ENCODE measurements at places on chromosomes 6 and 20.

GRCh38 chr6:73123632-73124329 lies 101.5 kb downstream of the KHDC1L start:
- no peak for DNase-seq

DNA sequence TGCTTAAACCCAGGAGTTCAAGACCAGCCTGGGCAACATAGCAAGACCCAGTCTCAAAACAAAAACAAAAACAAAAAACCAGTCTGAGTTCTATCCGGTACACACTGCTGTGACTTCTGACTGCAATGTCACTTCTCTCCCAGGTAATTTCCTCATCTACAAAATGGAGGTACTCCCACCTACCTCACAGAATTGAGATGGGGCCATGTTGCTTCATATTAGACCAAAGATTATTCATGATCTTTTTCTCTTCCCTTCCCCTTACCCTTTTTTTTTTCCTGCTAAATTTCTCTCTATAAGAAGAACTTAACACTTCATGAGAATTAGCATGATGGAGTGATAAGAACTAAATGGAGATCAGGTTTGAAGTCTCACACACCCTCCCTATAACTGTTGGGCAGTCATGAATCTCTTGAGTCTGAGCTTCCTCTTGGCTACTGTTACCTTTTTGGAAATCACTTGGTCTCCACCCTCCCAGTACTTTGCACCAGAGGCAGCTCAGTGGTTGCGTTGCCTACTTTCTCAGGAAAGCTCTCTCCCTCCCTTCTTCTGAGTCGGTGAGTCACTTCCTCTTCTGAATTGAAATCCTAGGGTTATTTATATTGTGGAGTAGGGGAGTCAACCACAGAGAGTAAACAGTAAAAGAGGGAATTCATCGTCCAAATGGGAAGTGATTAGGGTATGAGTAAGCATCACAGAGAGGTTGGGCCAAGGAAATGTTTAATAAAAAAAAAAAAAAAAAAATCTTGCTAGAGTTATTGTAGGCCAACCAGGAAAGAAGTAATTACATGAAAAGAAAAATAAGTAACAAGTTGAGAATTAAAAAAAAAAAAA lies 59.9 kb upstream of the MAP7 start:
- DNase-seq: no peak

DNA sequence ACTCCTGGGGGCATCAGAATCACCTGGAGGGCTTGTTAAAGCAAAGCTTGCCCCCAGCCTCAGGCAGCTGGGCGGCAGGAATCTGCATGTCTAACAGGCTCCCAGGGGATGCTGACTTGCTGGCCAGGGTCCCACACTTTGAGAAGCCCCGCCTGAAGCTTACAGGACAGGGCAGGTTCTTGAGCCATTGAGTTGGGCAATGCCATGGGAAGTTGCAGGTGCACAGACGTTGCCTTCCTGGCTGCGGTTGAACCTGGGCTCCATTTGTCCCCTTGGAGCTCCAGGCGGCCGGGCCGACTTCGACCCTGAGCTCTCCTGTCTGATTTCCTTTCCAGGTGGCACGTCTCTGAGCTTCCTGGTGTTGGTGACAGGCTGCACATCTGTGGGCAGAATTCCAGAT lies 46.8 kb downstream of the SYNJ2 start:
- DNase-seq: no peak

GRCh38 chr20:19835533-19836222 lies 77.6 kb downstream of the RIN2 start:
- no peak for DNase-seq

GRCh38 chr6:52352239-52353018 lies 9.5 kb upstream of the PAQR8 start:
- DNase-seq: no peak

- DNase-seq: no peak
Measured at GRCh38 chr6:137102050-137102848, 57.5 kb upstream of the IL20RA start.

GRCh38 chr6:137316626-137317025 lies 97.4 kb upstream of the IFNGR1 start:
- no peak for DNase-seq

- no peak for DNase-seq
Measured at GRCh38 chr6:40900791-40901190, 138.2 kb downstream of the UNC5CL start.

DNA sequence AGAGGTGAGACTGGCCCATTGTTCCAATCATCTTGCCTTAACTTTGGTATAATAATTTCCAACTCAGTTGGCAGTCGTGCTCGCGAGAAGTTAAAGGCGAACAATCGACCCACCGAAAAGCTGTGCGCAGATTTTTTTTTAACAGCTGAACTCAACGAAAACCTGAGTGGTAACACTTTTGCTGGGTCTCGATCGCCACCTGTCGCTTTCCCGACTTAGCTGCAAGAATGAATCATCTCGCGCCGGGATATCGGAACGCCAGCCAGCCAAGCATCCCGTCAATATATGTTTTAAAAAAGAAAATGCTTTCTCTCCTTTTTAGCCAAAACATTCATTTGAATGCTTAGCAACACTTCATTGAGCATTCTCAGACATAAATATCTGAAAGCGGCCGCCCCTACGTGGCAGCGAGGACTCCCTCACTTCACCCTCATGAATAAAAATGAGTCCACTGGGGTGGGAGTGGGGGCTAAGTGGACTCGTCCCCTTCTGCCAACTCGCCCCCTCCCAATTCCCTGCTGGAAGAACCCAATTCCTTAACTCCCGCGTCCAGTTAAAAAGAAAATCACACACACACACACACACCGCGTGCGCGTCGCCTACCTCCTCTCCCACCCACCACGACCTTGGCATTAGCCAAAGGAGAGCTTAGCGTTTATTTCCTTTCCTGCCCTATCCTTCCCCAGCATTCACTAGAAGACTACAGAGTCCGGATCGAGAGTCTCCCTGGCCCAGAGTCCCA lies 1.5 kb downstream of the COL12A1 start:
- no peak for DNase-seq

GRCh38 chr6:28336284-28337120 lies 554 bp upstream of the ZSCAN31 start:
- no peak for DNase-seq

GRCh38 chr6:149052350-149053106 lies 265.0 kb upstream of the TAB2 start:
- DNase-seq: no peak

DNA sequence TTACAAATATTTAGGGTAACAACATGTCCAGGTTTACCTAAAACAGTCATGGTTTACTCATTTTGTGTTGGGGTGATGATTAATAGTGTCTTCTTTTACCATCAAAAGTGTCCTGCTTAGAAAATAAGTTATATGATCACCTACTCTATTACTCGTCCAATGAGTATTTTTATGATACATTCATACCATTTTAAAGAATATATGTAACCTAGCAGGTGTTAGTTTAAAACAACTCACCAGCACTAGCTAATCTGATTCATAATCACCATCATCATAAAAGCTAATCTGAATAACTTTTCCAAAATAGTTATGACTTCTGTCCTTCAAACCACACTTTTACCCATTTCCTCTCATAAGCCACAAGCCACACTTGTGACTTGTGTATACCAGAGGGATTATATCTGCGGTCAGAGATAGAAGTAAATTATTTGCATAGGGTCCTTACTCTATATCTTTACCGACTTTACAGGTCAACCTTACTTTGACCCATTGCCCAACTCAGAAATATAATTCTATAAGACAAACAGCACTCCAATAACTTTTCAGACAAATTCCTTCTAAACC lies 33.3 kb upstream of the NRN1 start:
- DNase-seq: no peak

GRCh38 chr6:14799928-14800327 lies 445.9 kb upstream of the JARID2 start:
- DNase-seq: no peak

DNA sequence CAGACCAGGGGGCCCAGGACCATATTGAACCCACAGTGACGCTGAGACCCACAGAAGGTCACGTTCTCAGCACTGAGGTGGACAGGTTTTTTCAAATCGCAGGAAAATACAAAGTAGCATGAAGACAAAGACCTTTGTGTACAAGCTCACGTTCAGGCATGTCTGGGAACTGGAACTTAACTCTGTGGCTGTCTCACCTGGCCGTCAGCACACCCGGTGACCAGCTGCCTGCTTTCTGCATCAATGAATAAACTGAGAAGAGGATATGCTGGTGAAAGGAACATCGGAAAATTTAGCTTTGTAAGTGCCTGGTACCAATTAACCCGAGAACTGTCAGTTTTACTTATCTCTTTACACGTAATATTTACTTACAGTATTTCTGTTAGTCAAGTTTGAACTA lies 36.5 kb downstream of the WDR27 start:
- DNase-seq: no peak

DNA sequence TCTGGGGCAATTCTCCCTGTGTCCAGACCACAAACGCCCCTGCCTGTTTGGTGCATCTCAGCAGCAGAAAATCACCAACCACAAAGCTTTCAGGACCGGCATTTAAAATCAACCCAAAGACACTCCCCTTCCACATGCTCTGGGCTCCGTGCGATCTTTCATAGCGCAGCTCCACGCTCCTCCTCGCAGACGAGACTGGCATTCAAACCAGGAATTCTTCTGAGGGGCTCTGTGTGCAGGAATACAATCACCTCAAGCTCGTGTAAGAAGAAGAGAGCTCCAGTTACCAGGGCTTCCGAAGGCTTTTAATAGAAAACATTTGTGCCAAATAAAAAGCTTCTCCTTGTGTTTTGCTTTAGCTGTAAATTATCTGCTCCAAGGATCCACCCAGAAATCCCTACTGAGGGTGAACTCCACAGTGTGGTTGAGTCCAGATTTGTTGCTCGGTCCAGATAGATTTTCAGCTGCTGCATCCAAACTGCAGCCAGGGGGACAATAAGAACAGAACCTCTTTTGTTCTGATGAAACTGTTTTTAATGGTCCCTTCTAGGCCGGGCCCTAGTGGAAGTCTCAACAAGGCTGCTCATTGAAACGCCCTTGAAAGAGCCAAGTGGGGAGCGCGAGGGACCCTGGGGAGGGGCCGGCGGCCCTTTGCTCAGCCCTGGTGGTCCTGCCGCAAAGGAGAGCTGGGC lies 16.4 kb upstream of the BMP7 start:
- no peak for DNase-seq

GRCh38 chr6:152534541-152534940 lies 102.6 kb downstream of the SYNE1 start:
- no peak for DNase-seq

DNA sequence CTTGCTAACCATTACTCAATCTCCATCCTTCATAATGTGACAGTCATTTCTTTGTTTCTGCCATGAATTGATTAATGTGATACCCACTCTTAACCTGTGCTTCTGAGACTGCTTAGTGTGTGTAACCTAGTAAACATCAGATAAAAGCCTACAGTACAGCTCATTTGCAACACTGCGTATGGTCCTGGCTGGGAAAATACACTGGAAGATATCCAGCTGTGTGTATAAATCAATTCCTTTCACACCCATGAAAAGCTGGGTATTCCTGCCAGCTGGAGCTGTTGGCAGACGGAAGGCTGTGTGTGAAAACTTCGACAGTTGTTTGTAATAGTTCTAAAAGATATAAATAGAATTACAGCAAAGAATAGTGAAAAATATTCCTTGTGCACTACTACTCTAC lies 509.2 kb downstream of the FRK start:
- no peak for DNase-seq

DNA sequence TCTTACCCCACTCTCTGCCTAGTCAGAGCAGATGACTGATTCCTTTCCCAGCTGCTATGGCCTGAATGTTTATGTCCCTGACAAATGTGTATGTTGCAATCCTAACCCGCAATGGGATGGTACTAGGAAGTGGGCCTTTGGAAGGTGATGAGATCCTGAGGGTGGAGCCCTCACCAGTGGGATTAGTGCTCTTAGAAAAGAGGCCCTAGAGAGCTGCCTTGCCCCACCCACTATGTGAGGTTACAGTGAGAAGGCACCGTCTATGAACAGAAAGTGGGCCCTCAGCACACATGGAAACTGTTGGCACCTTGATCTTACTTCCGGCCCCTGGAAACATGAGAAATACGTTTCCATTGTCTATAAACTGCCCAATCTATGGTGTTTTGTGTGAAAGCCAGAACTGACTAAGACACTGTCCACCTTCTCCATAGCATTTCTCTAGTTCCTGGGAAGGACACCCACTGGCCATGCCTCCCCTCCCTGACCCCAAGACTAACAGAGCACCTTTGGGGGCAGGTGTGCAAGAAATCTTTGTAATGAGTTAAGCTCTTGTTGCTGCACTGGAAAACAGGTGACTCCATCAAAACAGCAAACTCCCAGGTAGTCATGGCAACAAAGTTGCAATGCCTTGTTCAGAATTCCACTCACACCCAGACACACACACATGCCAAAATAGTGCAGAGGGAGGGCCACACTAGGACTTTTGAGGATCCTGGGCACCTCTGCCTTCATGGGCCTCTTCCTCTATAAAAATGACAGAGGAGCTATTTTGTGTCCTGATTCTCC lies 16.2 kb downstream of the GABRR2 start:
- DNase-seq: no peak

DNA sequence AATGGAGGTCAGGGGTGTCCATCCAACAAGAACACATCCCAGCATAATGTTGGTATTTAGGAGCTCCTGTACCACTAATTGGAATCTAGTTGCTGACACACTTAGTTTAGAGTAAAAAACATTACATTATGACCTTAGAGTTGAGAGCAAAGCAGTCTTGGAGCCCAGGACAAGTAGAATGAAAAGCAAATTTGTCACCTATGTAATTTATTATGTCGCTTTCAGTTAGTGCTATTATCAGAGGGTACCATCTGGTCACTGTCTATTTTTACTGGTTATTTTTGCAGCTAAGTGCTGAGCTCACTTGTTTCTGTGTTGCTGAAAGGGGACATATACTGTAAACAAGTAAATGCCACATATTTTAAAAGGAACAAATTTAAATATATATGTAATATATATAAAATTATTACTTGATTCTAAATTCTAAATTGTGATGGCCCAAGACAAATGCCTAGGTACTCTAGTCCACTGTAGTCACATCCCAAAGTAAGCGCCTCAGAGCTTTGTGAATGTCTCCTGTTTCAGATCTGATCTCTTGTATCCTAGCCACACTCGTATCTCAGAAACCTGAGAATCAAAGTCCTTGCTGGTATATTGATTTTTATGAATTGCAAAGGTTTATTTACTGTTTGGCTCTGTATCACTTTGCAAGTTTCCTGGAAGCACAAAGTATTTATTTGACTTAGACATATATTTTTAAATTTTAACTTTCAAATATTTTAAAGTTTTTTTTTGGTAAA lies 148.6 kb upstream of the MAN1A1 start:
- DNase-seq: no peak

- no peak for DNase-seq
Measured at GRCh38 chr6:84511929-84512328, 252.5 kb downstream of the TBX18 start.

- DNase-seq: no peak
Measured at GRCh38 chr6:153334121-153334520, 203.0 kb upstream of the RGS17 start.

GRCh38 chr6:110853754-110854477 lies 20.7 kb upstream of the AMD1 start:
- DNase-seq: no peak

- DNase-seq: no peak
Measured at GRCh38 chr6:35181933-35182612, 31.7 kb upstream of the SCUBE3 start.

DNA sequence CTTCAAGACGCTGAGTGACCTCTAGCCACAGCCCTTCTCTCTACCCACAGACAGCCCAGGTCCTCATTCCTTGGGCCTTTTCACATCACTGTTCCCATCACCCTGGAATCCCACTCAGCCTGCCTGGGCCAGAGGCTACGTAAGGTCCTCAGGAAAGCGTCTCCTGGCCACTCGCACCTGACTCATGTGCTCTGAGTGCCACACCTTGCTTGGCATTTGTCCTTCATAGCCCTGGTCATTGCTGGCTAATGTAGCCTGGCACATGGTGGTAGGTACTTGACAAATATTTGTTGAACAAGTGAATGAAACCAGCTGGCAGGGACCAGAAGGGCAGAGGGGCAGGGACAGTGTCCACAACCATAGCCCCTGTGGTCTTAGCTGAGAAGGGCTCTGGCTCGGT lies 50.6 kb upstream of the FANCE start:
- no peak for DNase-seq
